ENCODE measurements at places on chromosomes 5 and 9.
A peak's percentile ranks its signal among the peaks of the same experiment; 100 is the strongest.

DNA sequence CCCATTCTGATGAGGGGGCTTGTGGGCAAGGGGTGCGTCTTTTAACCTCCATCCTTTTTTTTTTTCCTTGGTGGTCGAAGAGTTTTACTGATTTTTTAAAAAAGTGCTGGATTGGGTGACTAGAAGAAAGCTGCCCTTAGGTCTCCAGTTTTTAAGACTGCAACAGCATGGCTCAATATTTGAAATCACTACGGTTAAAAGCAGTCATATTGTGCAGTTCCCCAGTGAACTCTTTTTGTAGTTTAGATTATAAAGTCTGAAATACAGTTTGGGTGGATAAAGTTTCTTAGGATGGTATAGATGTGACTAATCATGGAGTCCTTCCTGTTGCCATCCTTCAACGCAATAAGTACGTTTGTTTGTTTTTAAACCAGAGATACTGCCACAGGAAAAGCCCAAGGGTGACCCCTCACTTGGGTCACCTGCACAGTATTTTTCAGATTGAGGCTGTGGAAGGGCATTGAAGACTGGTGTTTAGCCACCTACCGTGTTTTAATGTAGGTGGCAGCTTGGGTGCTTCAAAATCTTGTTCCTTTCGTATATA, 520 bp upstream of the DHFR start:
- peaks cover 12% of the 10 kb centered on the region for H3K4me1 ChIP-seq
- peaks cover 14% of the 10 kb centered on the region for H3K36me3 ChIP-seq
- H3K27me3 ChIP-seq, result no peaks in the 10 kb centered on the region
- DNase-seq, result no peak
- peak overlapping the region; percentile 79 for H3K4me3 ChIP-seq
- H3K27ac ChIP-seq, result peak overlapping the region; percentile 84

GRCh38 chr9:121748727-121749423, 97.4 kb downstream of the DAB2IP start:
- H3K36me3 ChIP-seq, result no peaks in the 10 kb centered on the region
- H3K4me1 ChIP-seq, result no peaks in the 10 kb centered on the region
- H3K27ac ChIP-seq, result no peak overlapping the region

- DNase-seq, result no peak
- H3K4me3 ChIP-seq, result no peak overlapping the region
- no peaks in the 10 kb centered on the region for H3K4me1 ChIP-seq
- no peak overlapping the region for H3K27ac ChIP-seq
Measured at GRCh38 chr9:136023410-136024225, 62.4 kb upstream of the UBAC1 start.

- peak; percentile 46 for DNase-seq
- H3K27me3 ChIP-seq, result no peaks in the 10 kb centered on the region
- no peak overlapping the region for H3K4me3 ChIP-seq
- H3K27ac ChIP-seq, result peak overlapping the region; percentile 77
- no peaks in the 10 kb centered on the region for H3K36me3 ChIP-seq
Measured at GRCh38 chr5:143002459-143003327, 232.5 kb downstream of the ARHGAP26 start.

DNA sequence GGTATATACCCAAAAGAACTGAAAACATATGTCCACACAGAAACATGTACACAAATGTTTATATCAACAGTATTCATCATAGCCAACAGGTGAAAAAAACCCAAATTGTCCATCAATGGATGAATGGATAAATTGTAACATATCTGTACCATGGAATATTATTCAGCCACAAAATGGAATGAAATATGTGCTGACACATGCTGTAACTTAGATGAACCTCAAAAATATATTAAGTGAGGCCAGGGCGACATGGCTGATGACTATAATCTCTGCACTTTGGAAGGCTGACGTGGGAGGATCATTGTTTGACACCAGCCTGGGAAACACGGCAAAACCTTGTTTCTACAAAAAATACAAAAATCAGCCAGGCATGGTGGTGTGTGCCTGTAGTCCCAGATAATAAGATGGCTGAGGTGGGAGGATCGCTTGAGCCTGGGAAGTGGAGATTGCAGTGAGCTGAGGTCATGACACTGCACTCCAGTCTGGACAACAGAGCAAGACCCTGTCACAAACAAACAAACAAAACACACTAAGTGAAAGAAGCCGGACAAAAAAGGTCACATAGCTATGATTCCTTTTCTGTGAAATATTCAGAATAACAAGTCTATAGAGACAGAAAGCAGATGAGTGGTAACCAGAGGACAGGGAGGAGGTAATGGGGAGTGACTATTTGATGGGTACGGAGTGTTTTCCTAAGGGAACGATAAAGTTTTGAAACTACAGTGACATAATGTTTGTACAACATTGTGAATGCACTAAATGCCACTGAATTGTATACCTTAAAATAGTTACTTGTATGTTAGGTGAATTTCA, 11.4 kb downstream of the KYAT1 start:
- no peak overlapping the region for H3K4me3 ChIP-seq
- H3K27me3 ChIP-seq, result no peaks in the 10 kb centered on the region
- no peaks in the 10 kb centered on the region for H3K4me1 ChIP-seq
- DNase-seq, result no peak

- H3K4me3 ChIP-seq, result no peak overlapping the region
- H3K27ac ChIP-seq, result no peak overlapping the region
- no peaks in the 10 kb centered on the region for H3K27me3 ChIP-seq
- DNase-seq, result no peak
Measured at GRCh38 chr5:137481596-137481995, 17.5 kb downstream of the SPOCK1 start.

DNA sequence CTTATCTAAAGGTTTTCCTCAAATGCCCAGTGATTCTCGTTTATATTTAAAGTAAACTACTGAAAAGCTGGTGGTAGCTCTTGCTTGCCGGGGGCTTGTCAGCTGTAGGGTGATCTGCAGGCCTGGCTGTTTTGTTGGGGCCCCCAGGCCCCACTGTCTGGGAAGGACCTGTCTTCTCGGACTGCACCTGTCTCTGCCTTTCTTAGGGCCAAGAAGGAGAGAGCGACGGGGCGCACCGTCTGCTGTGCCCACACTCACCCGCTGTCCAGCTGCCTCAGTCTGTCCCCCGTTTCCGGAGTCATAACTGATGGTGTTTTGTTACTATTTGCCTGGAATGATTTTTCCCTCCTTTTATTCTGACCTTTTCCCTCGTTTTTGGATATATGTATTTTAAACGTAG, 94.1 kb upstream of the CACNA1B start:
- H3K27ac ChIP-seq, result no peak overlapping the region
- no peak overlapping the region for H3K4me3 ChIP-seq
- peaks cover 59% of the 10 kb centered on the region for H3K36me3 ChIP-seq
- no peaks in the 10 kb centered on the region for H3K4me1 ChIP-seq

- no peak overlapping the region for H3K27ac ChIP-seq
- no peak overlapping the region for H3K4me3 ChIP-seq
- no peaks in the 10 kb centered on the region for H3K27me3 ChIP-seq
- no peaks in the 10 kb centered on the region for H3K4me1 ChIP-seq
Measured at GRCh38 chr5:67724412-67725135, 491.0 kb upstream of the PIK3R1 start.

- peaks cover 16% of the 10 kb centered on the region for H3K4me1 ChIP-seq
- DNase-seq, result no peak
- no peaks in the 10 kb centered on the region for H3K27me3 ChIP-seq
- peak overlapping the region; percentile 63 for H3K27ac ChIP-seq
- peak overlapping the region; percentile 88 for H3K4me3 ChIP-seq
Measured at GRCh38 chr9:129036923-129037766, 719 bp downstream of the MIGA2 start.

DNA sequence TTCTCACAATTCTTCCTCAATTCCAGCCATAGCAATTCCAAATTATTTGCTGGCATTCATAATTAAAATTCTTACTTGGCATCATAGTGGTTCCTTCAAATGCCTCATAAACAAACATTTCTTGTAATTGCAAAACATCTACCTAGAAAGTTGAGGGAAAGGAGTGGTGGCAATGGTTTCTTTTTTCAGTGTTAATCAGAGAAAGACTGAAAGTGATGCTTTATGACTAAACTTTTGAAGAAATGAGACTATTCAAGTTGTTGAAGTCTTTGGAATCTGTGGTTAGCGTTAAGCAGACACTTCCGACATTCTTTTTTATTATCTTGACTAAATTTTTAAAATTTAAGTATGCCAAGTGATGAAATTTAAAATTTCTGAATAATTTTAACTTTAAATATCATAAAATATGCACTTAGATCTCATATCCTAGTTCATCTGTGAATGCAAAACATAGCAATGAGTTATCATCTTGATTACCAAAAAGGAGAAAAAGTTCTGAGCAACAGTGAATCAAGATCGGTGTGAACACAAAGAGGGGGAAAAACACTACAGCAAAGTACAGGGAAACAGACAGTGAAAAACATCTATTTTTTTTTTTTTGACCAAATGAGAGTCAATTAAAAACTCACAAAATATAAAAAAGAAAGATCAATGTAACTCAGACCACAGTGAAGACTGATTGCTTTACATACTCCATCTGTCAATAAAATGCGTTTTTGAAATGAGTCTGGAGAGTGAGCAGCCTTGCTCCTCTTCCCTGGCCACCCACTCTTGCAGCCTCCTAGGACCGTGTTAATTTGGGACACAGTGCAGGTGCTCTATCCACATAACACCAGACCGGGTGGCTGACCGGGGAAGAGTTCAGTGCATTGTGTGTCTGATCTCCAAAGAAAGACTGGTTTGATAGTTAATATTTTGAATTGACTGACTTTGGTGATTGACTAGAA, 20.6 kb upstream of the IL7R start:
- H3K27me3 ChIP-seq, result no peaks in the 10 kb centered on the region
- H3K27ac ChIP-seq, result peak overlapping the region; percentile 64

DNA sequence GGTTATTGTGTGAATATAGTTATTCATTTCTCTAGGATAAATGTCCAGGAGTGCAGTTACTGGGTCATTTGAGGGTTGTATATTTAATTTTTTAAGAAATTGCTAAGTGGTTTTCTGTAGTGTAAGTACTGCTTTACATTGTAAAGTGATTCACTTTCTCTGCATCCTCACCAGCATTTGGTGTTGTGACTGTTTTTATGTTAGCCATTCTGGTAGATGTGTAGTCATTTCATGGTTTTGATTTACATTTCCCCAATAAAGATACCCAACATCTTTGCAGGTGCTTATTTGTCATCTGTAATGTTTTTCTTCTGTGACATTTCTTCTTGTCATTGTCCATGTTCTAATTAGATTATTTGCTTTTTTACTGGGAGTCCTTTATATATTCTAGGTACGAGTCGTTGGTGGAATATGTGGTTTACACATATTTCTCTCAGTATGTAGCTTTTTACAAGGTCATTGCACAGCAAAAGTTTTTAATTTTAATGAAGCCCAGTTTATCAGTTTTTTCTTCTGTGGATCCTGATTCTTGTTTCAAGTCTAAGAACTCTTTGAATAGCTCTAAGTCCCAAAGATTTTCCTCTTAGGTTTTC, 34.0 kb downstream of the SCGB3A1 start:
- H3K36me3 ChIP-seq, result no peaks in the 10 kb centered on the region
- H3K27me3 ChIP-seq, result no peaks in the 10 kb centered on the region
- DNase-seq, result no peak
- no peak overlapping the region for H3K4me3 ChIP-seq
- no peak overlapping the region for H3K27ac ChIP-seq

GRCh38 chr5:56481428-56482357, 248.6 kb upstream of the ANKRD55 start:
- H3K4me1 ChIP-seq, result peaks cover 44% of the 10 kb centered on the region
- no peaks in the 10 kb centered on the region for H3K27me3 ChIP-seq
- DNase-seq, result no peak
- H3K27ac ChIP-seq, result peak overlapping the region; percentile 89

- H3K36me3 ChIP-seq, result no peaks in the 10 kb centered on the region
- no peak overlapping the region for H3K27ac ChIP-seq
- H3K4me1 ChIP-seq, result no peaks in the 10 kb centered on the region
- H3K27me3 ChIP-seq, result no peaks in the 10 kb centered on the region
- no peak overlapping the region for H3K4me3 ChIP-seq
Measured at GRCh38 chr9:70367305-70367930, 47.0 kb downstream of the KLF9 start.

DNA sequence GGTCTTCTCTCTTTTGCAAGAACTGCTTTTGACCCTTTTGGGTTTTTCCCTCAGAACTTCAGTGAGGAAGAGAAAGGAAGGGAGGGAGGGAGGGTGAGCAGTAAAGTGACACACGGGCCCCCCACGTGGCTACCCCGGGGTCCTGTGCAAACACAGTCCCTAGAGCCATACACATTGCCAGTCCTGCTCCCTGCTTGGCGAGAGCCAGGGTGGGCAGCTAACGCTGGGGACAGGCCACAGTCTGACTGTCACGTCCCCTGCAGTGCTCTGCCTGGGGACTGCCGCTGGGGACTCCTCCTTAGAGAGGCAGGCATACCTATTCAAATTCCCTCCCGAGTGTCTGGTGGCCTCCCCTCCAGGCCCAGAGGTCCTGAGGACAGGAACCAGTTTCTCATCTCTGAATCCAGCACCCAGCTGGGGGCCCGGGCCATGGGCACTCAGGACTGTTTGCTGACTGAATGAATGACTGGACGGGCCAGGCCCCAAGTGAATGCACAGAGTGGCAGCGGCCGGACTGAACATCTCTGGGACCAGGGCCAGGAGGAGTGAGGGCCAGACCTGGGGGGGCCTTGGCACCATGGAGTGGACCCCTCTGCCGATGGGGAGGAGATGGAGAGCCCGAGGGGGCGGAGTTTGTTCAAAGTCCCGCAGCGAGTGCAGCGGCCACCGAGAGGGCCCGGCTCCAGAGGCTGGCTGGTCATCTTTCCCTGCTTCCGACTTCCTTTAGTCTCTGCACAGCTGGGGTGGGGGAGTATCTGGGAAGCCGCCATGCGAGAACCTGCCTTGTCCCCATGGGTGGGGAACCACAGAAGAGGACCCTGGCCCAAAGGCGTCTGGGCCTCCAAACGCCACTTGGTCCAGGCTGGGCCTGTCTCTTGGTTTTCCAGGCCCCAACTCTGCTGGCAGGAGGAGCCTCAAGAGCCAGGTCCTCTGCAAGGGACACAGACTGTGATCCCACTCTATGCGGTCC, 5.8 kb downstream of the CCDC187 start:
- no peaks in the 10 kb centered on the region for H3K4me1 ChIP-seq
- H3K4me3 ChIP-seq, result no peak overlapping the region
- H3K36me3 ChIP-seq, result no peaks in the 10 kb centered on the region
- no peak overlapping the region for H3K27ac ChIP-seq
- H3K27me3 ChIP-seq, result no peaks in the 10 kb centered on the region

GRCh38 chr9:134339183-134339806, 13.0 kb downstream of the RXRA start:
- H3K27me3 ChIP-seq, result no peaks in the 10 kb centered on the region
- no peak for DNase-seq
- H3K4me3 ChIP-seq, result no peak overlapping the region
- no peaks in the 10 kb centered on the region for H3K4me1 ChIP-seq
- no peaks in the 10 kb centered on the region for H3K36me3 ChIP-seq

GRCh38 chr5:146884066-146884626, 5.6 kb upstream of the PPP2R2B start:
- H3K4me3 ChIP-seq, result no peak overlapping the region
- H3K36me3 ChIP-seq, result no peaks in the 10 kb centered on the region

- H3K27me3 ChIP-seq, result no peaks in the 10 kb centered on the region
- no peaks in the 10 kb centered on the region for H3K36me3 ChIP-seq
- no peak within 1 kb of the TSS for H3K4me3 ChIP-seq
- H3K4me1 ChIP-seq, result no peaks in the 10 kb centered on the region
Measured at GRCh38 chr9:111330124-111330523, at the start of gene OR2K2. OR2K2 (minus strand) TSS chr9:111330224; CDS start chr9:111328433, 1,791 bp downstream.

GRCh38 chr5:159452480-159453167, 122.3 kb upstream of the IL12B start:
- no peaks in the 10 kb centered on the region for H3K36me3 ChIP-seq
- H3K27ac ChIP-seq, result no peak overlapping the region
- H3K27me3 ChIP-seq, result no peaks in the 10 kb centered on the region
- no peak overlapping the region for H3K4me3 ChIP-seq
- no peaks in the 10 kb centered on the region for H3K4me1 ChIP-seq
- DNase-seq, result no peak

Measured in effector memory CD4-positive, alpha-beta T cell (primary cell).